Left kidney (tissue), 8 donors: ENCODE measurements at places on chromosomes 5 and 9. TPM values are rescaled to one million over a fixed set of nuclear protein-coding genes. Genes with fewer than 3 reads are reported as not detected.
A peak's percentile ranks its signal among the peaks of the same experiment; 100 is the strongest.

DNA sequence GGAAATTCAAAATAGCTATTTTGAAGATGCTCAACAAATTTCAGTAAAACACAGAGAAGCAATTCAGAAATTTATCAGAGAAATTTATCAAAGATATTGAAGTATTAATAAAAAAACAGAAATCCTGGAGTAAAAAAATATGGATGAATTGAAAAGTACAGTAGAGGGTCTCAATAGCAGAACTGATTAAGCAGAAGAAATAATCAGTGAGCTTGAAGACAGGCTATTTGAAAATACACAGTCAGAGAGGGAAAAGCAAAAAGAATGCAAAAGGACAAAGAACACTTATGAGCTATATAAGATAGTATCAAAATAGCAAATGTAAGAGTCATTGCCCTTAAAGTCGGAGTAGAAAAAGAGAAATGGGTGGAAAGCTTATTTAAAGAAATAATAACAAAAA, 107.9 kb upstream of the PPP2R2B start:
- DNase-seq: no peak

DNA sequence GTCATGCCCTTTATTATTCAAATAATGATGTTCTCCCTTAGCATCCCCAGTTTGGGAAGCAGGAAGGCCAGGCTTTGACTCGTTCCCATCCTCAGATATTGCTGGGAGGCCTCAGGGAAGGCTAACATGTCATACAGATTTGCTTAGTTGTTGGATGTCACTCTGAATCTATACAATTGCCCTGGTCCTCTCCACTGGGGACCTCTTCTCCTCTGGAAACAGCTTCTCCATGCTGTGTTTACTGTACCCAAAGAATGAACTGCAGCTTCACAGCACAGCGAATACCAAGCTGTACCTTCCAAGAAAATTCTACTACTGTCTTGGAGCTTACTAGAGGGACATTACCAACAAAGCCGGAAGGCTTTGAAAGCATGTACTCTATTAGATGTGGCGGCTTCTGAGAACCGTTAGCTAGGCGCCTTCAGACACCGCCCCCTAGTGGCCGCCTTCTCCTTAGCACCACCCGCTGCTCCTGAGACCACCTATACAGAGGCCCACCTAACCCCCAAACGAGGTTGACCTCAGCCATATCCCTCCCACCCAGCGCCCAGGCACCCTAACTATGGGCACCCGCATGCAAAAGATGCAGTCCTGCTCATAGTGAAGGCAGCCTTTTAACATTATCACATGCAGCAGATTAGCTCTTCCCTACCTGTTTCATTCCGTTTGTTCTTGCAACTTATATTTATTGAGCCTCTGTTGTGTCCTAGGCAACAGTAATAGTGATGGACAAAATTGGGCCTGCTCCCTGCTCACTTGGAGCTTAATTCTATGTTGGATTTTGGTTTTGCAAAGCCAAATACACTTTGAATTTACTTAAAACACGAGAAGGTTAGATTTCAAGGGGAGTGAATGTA, 34.9 kb upstream of the FOXI1 start:
- DNase-seq: peak; percentile 59

DNA sequence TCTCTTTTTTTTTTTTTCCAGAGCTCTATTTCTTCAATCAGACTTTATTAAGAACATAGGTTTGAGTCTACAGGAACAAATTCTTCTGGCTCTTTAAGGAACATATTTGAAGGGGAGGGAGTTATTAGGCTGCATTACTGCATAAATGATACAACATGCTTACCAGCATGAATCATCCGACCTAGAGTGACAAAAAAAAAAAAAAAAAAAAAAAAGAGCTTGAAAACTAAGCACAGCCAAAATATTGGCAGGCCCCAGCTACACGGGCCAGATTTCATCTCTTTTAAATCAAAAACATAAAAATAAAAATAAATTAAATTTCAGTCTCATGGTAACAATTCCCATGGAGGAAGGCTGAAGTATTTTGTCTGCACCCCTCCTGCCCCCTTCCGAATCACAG, 26.3 kb downstream of the MSX2 start:
- DNase-seq: no peak

DDX4 gene
- 0.12 TPM for polyA plus RNA-seq

GDF9 gene
- 2.1 TPM for polyA plus RNA-seq

PCDHGB1 gene
- 1.9 TPM for polyA plus RNA-seq

ATP10B gene
- 0.70 TPM for polyA plus RNA-seq
